ENCODE measurements at places on chromosomes 1 and 21.
A peak's percentile ranks its signal among the peaks of the same experiment; 100 is the strongest.

DNA sequence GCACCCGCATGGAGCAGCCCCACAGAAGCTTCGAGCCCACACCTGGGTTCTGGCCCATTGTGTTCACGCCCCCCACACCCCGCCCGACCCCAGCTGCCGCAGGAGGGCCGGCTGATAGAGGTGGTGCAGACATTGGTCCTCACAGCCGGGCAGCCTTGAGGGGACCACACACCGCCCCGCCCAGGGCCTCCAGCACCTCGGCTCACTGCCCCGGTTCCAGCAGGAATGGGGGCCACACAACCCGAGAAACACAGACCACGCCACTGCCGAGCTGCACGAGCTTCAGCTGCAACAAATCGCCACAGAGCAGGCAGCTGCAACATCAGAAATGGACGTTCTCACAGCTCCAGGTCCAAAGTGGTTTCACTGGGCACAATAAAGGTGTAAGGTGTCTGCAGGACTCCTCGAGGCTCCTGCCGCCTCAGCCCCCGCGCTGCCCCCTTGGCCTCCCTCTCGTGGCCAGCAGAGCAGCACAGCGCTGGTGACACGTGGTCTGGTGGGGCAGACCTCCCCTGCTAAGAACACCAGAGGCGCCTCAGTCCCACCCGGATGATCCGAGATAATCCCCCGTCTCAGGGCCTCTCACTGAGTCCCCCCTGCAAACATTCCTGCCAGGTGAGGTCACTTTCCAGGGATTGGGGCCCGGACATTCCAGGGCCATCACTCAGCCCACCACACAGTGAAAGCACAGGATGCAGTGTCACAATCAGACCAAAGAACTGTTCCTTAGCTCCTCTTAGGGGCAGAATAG, 62.3 kb upstream of the ADARB1 start:
- DNase-seq: peak; percentile 56

- DNase-seq: no peak
Measured at GRCh38 chr1:108811611-108812010, 45.3 kb downstream of the AKNAD1 start.

DNA sequence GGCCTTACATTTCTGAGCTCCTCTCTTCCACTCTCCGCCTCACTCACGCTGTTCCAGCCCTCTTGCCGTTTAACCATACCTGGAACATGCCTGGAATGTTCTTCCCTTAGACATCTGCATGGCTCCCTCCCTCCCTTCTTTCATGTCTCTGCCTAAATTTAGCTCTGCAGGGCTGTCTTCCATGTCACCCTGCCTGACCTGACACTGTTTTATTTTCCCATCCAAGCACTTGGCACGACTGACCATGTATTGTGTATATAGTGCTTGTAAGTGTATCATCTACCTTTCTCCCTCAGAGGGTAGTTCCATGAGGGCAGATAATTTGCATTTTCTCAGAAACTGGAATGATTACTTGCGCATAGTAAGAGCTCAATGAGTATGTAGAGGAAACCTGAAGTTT, 47.3 kb downstream of the ST6GALNAC3 start:
- DNase-seq: no peak

- DNase-seq: no peak
Measured at GRCh38 chr1:90000934-90001676, 6.2 kb downstream of the ZNF326 start.

DNA sequence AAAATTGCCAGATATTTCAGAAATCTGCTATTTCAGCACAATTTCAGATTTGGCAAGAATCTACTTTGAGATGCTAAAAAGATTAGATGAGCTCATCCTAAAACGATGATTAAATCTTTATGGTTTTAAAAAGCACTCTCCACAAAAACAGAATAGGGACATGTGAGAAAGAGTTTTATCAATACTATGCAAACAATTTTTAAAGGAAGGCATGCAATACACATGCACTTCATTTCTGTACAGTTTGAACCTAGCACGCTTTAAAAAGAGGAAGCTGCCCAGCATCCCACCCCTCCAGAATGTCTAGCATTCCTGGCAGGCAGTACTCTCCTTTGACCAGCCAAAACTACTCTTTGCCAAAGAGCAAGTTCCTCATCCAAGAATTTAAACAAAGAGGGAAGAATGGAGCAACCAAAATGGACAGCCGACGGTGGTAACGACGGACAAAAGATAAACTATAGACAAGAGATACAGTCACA, 1.3 kb downstream of the ARHGAP29 start:
- DNase-seq: peak; percentile 5

GRCh38 chr1:178684111-178684510, 40.9 kb upstream of the RALGPS2 start:
- DNase-seq: no peak

DNA sequence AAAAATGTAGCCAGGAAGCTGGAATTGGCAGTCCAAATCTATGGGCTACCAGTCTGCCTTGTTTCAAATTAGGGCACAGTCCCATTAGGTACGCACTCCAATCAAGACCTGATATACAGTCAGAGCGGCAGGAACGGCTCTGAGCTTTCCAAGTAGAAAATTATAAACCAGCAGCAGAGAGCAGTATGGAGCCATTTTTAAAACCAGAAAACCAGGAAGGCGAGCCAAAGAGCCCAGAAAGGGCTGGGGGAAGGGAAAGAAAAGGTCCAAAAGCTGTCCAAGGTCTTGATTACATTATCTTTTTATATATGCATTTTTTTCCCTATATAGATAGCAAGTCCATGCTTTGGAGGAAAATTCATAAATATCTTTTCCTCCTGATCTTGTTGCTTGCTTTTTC, 719.0 kb downstream of the RWDD3 start:
- DNase-seq: no peak

DNA sequence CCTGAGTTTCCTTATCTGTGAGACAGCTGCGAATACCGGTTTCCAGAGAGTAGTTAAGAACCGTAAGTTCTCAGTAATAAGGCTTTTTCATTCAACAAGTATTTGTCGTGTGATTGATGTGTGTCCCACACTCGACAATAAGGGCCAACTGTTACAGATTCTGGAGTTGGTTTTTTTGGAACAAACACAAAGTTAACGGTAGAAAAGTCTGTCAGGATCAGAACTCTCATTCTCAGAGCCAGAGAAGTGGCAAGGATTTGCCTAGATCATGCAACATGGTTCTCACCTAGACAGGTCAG, 837 bp downstream of the NUDC start:
- no peak for DNase-seq

GRCh38 chr1:107096690-107097089, 40.2 kb downstream of the PRMT6 start:
- no peak for DNase-seq

DNA sequence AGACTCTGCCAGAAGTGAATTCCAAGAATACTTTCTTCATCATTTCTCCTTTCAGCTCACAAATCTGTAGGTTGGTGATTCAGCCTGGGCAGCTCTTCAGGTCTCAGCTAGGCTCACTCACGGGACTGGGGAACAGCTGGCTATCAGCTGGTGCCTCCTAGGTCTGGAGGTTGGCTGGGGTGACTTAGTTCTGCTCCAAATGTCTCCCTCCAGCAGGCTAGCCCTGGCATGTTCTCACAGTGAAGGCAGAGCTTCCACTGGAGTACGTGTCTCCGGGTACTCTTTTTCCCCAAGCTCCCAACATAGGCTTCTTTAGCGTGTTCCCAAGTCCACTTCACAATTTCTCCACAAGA, 12.5 kb upstream of the VAMP4 start:
- DNase-seq: no peak

DNA sequence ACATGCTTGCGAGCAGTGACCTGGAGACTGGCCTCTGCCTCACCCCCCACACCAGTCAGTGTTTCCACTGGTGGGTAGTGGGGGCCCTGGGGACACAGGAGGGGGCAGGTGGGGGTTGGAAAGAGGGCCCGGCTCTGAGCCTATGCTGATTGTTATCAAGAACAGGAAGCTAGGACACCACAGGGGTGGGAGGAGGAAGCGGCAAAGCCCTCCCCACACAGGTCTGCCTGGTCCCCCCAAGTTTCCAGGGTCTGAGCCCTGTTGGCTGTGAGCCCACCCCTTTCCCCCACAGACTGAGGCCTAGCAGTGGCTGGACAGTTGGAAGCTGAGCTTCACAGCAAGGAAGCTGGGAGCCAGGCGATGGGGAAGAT, 1.6 kb upstream of the PTPN7 start:
- DNase-seq: no peak

GRCh38 chr1:27109103-27109822, 45.7 kb downstream of the SLC9A1 start:
- DNase-seq: no peak

- no peak for DNase-seq
Measured at GRCh38 chr1:198168227-198168626, 11.4 kb downstream of the NEK7 start.

DNA sequence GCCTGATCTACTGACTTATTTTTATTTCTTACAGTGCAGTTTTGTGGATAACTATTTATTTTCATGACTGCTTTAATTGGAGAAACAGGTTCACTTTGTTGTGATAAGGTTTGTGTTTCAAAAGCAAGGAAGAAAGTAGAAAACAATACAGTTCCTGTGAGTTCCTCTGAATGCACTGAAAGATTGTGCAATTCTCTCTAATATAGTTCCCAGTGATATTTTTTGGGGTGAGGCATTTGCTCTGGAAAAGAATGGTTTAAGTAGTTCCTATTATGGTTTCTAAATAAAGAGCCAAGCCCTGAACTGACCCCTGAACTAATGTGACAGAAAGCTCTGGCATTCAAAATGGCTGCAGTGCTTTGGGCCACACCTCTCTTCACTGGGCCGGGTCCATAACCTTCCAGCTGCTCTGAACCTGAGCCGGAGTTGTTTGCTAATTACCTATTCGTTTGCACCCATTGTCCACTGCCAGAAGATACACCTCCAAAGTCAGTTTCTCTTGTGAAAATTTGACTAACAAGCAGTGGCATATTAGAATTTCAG, 56.6 kb upstream of the VTCN1 start:
- no peak for DNase-seq

DNA sequence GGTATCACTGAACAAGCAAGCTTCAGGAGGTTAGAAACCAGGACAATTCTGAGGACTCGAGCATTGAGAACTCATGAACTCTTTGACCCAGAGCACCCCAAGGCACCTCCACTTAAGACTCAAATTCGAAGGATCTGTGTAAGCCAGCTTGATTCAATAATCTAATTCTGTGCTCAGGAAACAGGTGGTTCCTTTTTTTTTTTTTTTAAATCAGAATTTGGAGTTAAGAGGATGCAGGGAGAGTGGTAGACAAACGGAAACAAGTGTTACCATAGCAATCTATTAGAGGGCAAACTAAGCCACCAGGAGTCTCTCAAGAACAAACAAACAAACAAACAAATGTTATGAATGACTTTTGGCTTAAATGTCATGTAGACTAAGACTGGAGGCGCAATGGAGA, 53.8 kb upstream of the DPH5 start:
- DNase-seq: no peak

GRCh38 chr1:168731244-168731953, 2.4 kb upstream of the DPT start:
- no peak for DNase-seq

DNA sequence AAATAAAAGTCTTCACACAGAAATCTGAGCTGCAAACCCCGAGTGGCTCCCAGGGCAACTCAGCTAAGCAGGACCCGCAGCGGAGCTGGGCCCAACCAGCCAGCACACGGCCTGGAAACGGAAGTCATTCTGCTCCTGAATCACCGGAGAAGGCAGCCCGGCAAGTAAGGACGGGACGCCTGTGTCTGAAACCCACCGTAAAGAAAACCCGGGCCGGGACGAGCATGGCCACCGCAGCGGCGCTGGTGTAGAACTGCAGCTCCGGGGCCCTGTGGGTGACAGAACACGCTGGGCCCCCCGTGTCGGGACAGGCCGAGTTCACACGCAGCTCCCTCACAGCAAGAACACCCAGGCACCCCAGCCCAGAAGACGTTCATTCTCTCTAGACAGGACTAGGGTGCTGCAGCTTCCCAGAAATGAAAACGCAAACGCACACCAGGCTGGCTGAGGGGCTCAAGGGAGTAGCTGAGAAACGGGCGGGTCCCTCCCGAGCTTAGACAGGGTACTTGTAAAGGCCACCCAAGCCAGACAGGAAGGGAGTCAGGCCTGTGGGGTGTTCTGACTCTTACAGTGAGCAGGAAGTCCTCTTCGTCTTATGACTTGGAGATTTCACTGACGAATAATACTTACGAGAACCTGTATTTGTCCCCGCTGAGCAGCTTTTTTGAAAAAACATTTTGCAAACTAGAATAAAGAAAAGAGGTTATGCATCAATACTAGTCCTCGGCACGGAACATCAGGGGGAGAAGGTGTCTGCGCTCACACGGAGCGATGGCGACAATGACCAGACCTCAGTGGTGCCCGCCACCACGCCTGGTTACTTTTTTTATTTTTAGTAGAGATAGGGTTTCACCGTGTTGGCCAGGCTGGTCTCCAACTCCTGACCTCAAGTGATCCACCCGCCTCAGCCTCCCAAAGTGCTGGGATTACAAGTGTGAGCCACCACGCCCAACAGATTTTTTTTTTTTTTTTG, 10.9 kb upstream of the CDK11B start:
- DNase-seq: no peak

DNA sequence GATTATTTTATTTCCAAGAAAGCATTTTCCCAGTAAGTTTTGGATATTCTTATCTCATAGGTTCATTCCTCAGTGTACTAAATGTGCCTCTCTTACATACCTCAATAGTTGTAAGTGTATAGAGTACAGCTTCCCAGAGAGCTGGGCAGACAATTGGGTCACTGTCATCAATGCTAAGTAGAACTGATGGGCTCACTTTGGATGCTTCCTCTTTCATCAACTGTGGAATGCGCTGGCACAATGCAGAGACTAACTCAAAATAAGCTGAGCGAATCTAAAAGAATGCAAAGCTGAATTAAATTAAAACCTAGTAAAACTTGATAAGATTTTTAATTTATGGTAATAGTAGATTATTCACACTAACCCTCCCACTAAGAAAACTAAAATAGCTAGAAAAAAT, 21.5 kb downstream of the LTN1 start:
- no peak for DNase-seq

- DNase-seq: peak; percentile 97
Measured at GRCh38 chr1:91650764-91651163, 150.1 kb downstream of the CDC7 start.

DNA sequence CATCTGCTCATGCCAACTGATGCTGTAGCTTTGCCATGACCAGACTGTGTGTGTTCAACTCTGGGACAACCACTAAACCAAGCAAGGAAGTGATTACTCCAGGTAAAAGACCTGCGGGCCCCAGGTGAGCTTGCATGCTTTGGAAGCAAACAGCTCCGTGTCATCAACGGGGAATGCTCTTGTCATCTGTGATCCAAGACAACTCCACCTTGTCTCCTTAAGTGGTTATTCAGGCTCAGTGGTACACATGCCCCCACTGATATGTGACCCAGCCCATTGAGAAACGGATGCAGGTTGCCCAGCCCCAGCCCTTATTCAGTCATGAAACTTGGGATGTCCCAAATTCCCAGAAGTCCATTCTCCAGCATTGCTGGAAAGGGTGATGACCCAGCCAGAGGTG, 89.0 kb downstream of the TIAM1 start:
- DNase-seq: no peak

DNA sequence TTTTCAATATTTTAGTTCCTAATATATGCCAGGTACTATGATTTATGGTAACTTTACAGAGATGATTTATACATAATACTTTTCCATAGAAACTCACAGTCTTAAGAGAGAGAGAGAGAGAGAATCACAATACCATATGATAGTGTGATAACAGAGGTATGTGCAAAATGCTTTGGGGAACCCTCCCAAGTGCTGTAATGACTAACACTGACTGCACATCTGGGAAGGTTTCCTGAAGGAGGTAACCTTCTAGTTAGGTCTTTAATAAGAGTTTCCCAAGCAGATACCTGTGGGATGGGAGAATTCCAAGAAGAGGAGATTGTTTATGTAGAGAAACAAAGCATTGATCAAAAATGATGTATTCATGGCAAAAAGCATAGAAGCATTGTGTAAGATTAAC, 34.6 kb upstream of the PIGC start:
- DNase-seq: no peak

- no peak for DNase-seq
Measured at GRCh38 chr1:13732971-13733667, 33.1 kb downstream of the PRDM2 start.

Data from AG04449 (cell line).